ENCODE measurements at places on chromosomes 2 and 18.

DNA sequence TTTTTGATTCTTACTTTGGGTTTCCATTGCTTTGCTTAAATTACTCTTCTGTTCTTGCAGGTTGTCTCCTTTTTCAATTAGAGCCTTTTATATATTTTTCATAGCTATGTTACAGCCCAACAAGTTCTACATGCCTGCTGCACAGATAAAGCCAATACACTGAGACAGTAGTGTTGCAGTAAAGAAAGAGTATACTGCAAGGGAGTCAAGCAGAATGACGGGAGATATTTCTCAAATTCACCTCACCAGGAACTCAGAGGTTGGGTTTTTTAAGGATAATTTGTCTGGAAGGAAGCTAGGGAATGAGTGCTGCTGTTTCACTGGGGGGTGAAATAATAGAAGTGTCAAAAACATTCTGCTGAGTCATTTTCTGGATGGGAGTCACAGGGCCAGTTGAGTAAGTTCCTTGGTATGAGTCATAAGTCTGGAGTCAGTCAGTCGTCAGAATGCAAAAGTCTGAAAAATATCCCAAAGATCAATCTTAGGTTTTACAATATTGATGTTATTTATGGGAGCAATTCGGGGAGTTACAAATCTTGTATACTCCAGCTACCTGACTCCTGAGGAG is 193.0 kb upstream of the RGPD4 start:
- peak; percentile 6 for DNase-seq

- DNase-seq: no peak
Measured at GRCh38 chr2:43634604-43635306, 2.3 kb upstream of the PLEKHH2 start.

DNA sequence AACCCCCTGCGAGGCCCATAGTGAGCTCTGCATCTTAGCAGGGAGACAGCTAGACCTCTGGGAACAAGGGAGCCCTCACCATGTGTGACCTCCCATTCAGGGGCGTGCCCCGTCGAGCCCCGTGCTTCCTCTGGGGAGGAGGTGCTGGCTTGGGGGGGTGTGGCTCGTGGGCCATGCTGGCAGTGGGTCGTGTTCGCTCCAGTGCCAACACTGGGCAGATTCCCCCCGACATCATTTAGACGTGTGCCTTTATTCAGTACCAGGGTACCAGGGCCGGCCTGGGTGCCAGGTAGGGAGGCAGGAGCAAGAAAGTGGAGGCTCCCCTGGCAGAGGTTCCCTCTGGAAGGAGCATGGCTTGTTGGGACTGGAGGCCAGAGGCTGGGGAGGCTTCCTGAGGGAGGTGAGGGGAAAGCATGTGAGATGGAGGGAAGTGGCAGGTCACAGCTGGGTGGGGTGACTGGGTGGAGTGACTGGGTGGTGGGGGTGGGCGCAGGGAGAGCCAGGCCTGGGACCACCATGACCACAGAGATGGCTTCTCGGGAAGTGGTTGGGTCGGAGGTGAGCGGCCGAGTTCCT is 15.2 kb downstream of the GPC1 start:
- no peak for DNase-seq

DNA sequence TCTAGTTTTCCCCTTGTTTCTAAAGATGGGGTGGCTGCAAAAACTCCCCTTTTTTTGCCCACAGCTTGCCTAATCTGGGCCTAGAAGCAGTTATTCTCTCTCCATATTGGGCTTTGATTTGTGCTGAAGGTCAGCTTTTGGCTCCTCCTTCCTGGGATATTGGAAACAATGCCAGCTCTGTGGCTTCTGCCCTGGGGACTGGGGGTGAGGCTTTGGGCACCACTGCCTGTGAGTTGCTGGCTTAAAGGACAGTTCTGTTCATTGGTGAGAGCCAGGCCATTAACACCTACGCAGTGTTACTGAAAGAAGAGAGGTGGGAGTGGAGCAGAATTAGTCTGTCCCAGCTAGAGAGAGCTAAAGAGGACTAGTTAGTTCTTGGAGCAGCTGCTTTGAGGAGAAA is 4.3 kb downstream of the UBXN2A start:
- no peak for DNase-seq

DNA sequence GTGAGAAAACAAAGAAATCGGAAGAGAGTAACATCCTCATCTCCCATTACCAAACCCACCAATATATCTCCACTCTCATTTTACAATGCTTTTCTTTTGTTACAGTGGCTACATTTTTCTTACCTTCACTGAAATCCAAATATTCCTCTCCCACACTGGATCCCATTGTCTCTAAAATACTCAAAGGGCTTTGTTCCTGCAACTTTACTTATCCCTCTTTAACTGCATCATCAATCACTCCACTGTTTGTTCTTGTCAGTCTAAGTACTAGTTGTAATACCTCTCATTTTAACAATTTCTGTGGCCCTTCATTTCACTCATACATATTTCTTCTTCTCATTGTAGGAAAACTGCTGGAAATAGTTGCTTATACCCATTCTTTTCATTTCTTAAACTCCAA is 464.2 kb upstream of the PIK3C3 start:
- no peak for DNase-seq

DNA sequence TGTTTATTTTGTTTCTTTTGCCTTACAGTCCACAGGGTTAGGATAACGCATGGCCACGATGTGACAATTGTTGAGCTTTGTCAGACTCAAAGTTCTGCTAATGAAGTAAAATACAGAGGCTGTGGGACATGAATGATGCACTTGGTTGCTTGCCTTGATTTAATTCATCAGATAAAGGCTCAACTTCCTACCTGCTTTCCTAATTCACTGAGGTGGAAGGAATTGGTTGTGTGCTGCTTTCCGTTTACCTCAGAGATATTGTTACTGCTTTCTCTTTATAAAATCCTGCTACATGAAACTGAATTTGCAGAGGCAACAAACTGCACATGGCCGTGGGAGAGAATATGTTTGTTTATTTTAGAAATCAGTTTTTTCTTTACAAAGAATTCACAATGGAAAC is 6.6 kb downstream of the RIT2 start:
- no peak for DNase-seq

DNA sequence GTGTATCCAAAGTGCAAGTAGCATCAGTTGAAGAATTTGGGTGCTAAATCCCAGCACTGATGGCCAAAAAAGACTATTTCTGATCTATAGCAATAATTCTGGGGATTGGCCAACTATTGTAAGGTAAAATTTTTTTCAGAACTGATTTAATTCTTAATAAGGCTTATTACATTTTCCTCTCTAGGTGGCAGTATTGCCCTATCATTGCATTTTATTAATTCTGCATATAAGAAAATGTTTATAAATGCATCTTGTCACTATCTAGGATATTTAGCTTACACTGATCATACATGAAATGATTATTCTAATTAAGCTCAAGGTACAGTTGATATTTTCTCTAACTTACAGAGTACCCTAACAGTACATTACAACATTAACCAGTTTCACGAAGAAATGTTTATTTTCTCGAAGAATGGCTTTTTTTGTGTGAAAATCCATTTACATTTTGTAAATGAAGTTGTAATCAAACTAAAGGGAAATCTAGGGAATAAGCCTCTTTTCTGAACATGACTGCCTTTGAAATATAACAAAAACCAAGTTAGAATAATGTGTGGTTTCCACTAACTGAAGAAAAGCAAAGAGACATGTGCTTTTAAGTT is 11.0 kb downstream of the TTN start:
- peak; percentile 76 for DNase-seq

- DNase-seq: peak; percentile 9
Measured at GRCh38 chr2:27241761-27242613, 20.9 kb downstream of the SLC30A3 start.

- no peak for DNase-seq
Measured at GRCh38 chr2:71659868-71660518, 206.6 kb downstream of the DYSF start.

GRCh38 chr2:181844551-181845290 is 46.8 kb upstream of the ITPRID2 start:
- DNase-seq: no peak

- no peak for DNase-seq
Measured at GRCh38 chr2:128354161-128354560, 35.5 kb upstream of the HS6ST1 start.

DNA sequence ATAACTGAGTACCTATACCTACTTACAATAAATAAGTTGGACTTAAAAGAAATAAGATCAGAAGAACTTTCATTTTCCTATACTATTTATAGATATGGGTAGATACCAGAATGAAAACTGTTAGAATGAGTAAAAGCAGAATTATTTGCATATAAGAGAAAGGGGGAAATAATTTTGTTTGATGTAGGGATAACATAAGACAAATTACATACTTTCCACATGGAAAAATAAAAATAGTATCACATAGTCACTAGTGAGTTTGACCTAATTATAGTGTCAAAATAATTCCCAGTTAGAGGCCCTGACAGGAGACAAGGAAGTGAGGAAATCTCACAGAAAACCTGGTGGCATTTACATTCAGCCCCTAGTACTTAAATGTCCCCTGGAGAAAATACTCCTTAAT is 28.6 kb downstream of the KCMF1 start:
- DNase-seq: no peak

- DNase-seq: no peak
Measured at GRCh38 chr2:38690499-38691420, 24.8 kb downstream of the GALM start.

DNA sequence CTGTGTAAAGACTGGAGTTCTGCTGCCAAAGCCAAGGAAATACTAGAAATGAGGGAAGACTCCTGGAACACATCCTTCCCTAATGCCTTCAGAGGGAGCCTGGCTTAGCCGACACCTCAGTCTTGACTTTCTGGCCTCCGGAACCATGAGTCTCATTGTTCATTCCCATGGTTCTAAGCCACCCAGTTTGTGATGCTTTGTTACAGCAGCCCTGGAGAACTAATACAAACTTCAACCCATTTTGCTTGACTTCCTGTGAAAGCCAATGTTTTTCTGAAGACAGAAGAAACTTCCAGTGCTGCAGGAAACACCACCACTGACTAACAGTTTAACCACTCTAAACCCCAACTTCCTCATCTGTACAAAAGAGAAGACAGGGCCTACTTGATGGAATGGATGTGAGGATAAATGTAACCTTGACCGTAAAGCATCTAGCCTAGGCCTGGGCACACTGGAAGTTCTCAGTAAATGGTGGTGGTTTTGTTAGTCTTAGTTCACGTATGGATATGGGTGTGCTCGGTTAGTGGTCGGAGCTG is 85.9 kb upstream of the RFX8 start:
- DNase-seq: peak; percentile 97

- DNase-seq: no peak
Measured at GRCh38 chr2:200829258-200829655, 17.5 kb downstream of the BZW1 start.

DNA sequence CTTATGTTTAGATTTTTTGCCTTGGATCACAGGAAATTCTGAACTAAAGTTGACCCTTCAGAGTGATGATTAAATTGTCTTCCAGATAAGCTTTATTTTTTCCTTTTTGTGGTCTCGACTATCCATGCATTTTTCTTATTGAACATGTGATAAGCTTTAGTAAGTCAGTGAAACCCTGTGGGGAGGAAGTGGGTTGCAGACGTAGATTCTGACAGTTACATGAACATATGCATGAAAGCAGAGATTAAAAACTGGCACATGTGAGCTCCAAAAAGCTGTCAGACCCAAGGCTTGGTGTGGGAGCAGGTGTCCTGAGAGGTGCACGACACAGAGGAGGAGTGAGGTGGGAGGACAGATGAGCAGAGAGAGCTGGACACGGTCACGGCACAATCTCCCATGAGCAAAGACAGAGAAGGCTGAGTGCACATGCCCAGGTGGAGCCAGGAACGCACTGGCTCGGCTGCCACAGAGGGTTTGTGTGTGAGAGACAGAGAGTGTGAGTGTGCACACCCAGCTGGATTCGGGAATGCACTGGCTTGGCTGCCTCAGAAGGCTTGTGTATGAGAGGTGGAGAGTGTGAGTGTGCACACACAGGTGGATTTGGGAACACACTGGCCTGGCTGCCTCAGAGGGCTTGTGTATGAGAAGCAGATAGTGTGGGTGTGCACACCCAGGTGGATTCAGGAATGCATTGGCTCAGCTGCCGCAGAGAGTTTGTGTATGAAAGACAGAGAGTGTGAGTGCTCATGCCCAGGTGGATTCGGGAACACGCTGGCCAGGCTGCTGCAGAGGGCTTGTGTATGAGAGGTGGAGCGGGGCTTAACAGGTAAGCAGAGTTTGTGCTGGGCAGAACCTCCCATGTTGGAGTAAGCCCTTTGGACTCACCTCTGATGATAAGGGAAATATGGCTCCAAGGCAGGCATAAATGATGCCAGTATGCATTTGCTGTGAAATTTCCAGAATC is 849.1 kb upstream of the SALL3 start:
- no peak for DNase-seq

DNA sequence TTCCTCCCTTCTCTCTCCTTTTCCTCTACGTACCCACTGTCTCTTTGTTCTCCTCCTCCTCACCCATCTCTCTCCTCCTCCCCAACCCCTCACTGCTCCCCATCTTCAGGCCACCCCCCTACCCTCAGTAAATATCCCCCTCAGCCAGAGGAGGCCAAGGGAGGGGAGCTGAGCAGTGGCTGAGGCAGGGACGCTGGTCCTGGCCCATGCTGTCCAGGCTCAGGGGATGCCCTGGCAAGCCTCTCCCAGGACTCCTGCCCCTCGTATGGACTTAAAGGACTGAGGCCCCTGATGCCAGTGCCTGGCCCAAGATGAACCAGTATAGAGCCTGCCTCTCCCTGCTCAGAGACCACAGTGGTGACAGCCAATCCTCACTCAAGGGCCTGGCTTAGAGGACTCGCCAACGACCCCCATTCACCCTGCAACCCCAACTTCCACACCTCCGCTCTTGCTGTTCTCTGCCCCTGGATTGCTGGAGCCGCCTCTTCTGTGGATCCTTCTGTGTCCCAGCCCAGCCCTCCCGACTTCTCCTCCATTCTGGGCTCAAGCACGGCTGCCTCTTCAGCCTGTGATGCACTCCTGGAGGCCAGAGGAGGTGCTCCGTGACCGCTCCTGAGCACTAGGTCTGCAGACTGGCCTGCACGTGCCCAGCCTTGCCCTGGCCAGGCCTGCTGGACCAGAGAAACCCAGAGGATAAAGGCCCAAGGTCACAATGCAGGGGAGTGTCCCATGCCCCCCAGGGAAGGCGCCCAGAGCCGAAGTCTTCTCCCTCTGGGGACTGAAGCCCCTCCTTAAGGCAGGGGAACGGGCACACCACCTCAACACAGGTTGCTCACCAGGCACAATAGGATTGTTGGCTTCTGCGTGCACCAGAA is 9.5 kb upstream of the DUSP2 start:
- no peak for DNase-seq
